ENCODE measurements at places on chromosomes 2 and 18.

DNA sequence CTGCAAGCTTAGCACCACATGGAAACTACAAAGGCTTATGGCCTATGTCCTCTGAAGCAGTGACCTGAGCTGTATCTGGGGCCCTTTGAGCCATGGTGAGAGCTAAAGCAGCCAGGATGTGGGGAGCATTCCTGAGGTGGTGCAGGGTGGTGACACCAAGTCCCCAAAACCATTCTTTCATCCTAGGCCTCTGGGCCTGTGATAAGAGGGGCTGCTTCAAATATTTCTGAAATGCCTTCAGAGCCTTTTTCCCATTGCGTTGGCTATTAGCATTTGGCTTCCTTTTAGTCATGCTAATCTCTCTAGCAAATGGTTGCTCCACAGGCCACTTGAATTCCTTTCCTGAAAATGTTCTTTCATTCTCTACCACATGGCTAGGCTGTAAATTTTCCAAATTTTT, 13.4 kb downstream of the CCDC150 start:
- no peak for DNase-seq

DNA sequence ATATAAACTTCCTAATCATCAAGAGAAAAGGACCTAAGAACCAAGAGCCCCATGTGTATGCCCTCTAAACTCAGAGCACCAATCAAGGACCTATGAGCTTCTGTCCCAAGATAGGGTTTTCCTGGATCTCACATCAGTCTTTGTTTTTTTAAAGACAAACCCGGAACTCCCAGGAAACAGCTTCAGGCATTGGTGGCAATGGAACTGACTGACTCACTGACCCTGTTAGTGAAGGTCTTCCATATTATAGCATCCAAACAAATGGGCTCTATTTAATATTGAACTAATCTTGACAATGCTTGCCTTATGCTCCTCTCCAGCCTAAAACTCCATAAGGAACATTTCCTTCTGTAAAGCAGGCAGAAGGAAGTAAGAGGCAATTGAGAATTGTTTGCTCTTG, 63.5 kb upstream of the RPE start:
- no peak for DNase-seq

- DNase-seq: no peak
Measured at GRCh38 chr2:238418196-238418998, 8.3 kb upstream of the ASB1 start.

DNA sequence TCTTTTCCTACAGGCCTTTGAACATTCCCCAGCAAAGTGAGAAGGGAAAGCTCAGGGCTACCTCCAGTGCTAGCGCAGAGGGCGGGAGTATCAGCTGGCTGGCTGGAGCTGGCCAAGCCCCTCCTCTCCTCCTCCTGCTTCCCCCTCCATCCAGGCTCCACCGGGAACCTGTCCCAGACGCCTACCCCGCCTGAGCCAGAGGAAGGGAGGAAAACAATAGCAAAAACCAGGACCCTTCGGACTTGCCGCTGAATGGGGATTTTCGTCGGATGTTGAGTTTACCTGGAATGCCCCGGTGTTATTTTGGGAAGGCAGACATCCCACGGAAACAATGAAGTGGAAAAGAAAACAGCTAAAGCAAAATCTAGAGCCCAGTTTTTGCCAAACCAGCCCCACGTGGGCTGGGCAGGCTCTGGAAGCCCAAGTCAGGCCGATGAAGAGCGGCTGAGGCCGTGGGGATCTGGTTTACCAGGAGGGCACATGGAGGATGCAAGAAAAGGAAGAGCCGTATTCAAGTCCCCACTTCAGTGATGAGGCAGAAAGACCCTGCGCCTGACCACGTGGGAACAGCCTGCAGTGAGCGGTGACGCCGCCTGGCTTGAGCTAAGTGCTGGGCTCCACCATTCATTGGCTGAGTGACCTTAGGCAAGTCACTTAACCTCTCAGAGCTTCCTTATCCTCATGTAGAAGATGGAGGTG, 100.4 kb upstream of the LCLAT1 start:
- DNase-seq: no peak

GRCh38 chr18:77091366-77091765, 41.2 kb downstream of the MBP start:
- no peak for DNase-seq

DNA sequence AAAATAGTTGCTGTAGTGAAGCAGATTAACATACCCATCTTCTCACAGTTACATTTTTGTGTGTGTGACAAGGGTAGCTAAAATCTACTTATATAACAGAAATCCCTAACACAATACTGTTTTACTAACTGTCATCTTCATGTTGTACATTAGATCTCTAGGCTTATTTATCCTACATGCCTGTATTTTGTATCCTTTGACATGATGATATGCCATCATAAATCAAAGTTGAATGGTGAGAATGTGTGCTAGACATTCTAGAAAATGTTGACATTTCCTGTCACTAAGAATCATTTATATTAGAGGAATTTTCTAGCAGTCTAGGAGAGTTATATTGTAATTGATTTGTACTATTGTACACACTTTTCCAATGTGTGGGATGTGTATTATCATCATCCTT, 21.5 kb upstream of the CALCRL start:
- no peak for DNase-seq

- DNase-seq: no peak
Measured at GRCh38 chr2:23534771-23535170, 149.8 kb downstream of the KLHL29 start.

GRCh38 chr18:61731178-61731577, 161.6 kb downstream of the RNF152 start:
- no peak for DNase-seq

GRCh38 chr2:34604164-34604563, 1005.1 kb upstream of the FAM98A start:
- DNase-seq: no peak

DNA sequence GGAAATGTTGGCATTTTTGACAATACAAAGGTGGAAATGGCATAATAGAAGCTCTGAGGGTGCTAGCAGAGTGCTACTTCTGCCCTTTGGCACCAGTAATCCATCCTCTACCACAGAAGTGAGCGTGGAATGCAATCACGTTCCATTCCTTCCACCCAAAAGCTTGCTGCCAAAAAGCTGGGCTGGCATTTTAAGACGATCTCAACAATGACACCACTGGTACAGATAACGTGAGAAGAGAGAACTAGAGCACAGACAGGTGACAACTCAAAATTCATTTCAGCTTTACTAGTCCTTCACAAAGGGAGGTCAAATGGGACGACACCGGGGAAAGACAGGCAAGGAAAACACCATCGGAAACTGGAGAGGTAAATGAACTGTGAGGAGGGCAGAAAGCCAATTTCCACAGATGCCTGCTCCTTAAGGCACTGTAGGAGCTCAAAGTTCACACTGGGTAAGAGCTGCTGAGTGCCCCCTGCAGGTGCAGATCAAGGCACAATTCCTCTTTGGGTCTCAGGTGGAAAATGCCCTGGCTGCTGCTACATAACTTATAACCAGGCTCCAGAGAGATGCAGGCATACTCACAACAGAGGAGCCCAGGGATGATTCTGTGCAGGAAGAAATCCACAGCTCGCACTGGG, 50.7 kb upstream of the RNU4ATAC start:
- no peak for DNase-seq

DNA sequence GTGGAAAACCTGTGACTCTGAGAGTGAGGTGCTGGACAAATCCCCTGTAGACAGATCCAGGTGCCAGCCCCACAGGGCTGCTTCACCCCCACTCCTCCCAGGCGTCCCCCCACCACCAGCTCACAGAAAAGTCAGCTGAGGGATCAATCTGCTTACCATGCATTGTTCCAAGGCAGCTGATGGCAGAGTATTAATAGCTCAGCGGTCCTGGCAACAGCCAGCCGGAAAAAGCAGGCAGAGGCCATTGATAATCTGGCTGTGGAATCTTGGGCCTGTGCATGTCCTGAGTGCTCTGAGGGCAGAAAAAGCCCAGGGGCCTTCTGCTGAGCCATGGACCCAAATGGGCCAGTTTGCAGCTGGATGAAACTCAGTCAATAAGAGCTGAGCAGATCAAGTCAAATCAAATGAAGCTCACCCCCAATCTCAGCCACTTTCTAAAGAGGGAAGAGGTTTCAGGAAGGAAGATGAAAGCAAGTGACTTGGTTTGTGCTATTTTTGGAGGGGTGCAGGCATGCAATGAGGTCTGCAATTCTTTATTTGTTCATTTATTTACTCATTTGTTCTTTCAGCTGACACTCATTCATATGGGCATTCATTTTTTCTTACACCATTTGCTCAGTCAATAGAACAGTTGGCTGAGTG, 63.4 kb downstream of the GYPC start:
- no peak for DNase-seq

DNA sequence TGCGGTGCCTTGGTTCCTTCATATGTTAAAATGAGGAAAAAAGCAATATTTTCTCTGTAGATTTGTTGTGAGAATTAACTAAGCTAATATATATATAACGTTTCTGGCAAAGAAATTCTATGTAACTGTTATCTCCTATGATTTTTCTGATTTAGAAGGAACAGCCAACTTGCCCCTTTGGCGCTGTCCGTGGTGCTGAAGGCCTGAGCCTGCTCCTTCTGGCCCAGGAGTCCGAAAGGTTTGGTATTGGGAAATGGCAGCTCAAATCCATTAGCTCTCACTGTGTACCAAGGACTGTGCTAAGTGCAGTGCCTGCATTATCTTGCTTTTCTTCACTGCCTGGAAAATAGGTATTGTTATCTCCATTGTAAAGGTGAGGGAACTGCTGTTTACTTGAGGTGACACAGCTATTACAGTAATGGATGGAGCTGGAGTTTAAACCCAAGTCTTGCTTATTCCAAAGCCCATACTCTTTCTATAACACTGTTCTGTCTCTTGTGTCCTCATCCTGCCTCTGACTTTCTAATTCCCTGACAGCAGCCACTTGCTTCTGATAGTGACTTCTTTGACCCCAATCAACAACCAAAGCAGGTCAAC, 52.2 kb downstream of the C1QL2 start:
- peak; percentile 10 for DNase-seq

GRCh38 chr18:8586941-8587340, 22.3 kb upstream of the RAB12 start:
- no peak for DNase-seq

DNA sequence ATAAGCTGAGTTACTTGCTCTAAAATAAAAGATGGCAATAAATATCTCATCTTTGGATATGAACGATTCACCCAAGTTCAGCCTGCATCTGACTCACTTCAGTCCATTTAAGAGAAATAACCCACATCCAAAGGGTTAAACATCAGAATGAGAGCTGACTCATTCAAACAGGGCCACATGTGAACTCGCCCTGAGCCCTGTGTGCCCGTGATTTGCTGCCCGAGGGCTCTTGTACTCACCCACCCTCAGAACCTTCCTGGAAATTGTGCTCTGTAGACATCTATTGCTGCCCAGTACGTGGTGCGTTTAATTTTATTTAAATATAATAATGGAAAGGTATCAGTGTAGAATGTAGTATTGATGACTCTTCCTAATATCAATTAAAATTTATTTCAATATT, 66.9 kb upstream of the RBM44 start:
- peak; percentile 42 for DNase-seq

- DNase-seq: no peak
Measured at GRCh38 chr2:173493874-173494273, 139.2 kb downstream of the CDCA7 start.

DNA sequence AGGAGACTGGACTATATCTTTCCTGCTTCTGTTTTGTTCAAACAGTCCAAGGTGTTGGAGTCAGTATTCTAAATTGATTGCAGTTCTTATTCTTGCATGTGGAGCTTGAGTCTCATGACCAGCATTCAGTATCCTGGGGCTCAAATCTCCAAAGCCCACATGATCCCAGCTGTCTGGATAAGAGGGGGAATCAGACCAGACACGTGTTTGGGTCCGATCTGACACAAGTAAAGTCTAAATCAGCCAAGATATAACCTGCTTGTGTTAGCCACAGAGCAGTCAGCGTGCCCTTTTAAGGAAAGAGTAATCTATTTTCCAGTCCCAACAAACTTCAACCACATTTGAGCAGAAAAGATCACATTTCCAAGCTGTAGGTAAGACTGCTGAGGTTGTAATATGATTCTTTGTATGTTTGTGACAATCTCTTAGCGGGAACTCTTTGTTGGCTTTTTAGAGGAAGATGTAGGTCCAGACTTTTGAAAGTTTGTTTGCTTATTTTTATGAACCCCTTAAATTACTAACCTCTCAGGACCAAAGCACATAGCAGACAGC, 334.6 kb downstream of the SLC4A3 start:
- DNase-seq: no peak

GRCh38 chr18:9638886-9639285, 24.5 kb upstream of the PPP4R1 start:
- no peak for DNase-seq

GRCh38 chr18:24115628-24116027, 23.2 kb upstream of the CABYR start:
- no peak for DNase-seq

DNA sequence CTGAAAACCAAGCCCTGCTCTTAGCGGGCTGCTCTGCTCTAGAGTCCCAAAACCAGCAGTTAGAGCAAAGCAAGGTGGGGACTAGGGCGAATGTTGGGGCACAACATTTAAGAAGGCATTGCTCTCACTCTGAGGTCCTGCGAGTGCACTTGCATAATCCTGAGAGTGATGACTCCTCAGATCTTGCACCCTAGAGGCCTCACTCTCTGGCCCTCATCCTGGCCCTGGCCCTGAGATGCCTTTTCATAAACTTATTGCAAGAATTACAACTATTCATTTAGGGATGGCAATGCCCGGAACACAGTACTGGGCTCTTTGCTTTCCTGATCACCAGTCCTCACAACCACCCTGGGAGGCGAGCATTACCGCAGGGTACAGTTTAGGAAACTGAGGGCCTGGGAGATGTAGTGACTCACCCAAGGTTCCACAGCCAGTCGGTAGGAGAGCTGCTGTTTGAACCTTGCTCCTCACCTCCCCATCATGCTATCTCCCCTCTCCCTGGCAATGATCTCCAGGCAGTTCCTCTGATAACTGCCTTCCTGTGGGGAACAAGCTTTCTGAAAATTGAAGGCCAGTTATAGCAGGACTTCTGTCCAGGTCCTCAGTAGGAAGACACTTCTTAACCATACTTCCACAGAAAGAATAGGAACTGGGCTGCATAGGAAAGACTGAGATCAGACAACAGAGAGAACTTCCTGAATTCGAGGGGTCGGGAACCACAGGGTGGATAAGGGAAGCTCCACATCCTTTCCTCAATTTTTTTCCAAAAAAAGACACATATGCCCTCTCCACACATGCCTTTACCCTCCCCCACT, 91.3 kb downstream of the TNS1 start:
- DNase-seq: no peak

- DNase-seq: no peak
Measured at GRCh38 chr18:34953212-34953611, 88.0 kb upstream of the MAPRE2 start.

DNA sequence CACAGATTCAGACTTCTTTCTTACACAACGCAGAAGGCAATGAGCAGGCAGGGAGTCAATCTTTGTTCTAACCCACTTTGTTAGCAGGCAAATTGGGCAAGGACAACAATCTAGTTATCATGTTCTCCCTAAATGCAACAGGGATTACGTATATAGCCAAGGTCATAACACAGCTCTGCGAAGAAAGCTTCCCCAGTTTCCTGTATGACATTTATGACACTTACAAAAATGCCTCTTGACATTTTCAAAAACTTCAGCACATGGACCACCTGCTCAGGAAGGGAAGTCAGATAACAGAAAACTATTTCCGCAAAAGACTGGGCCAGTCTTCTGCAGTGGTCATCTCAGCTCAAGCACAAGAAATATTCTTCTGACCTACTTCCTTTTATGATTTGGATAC, 106.1 kb downstream of the IRS1 start:
- no peak for DNase-seq

All from stimulated activated CD4-positive, alpha-beta T cell treated with anti-CD3 and anti-CD28 coated beads, Interleukin-4, amount 100 ng/mL, for 4 hours (primary cell).